D341Med (cell line): ENCODE measurements at places on chromosomes 5 and 9.

- no peak for DNase-seq
Observed at GRCh38 chr5:97606531-97606930, 423.5 kb upstream of the RIOK2 start.

GRCh38 chr9:136268318-136268717 lies 22.7 kb upstream of the QSOX2 start:
- DNase-seq = no peak

DNA sequence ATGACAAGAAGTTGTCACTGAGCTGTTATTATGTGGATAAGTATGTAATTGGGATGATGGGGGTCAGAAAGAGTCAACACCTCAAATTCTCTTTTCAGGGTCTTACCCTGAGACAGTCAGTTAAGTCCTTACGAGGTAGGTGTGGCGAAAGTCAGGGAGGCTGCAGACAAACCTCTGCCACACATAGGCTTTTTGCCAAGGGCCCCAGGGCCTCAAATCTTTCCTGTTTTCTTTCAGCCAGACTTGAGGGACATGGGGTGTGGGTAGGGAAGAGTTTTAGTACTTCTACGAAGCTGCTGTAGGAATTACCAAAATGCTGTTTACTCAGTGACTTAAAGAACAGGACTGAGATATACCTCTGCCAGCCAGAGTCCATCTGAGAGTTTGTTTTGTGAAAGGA lies 13.8 kb downstream of the OR2S2 start:
- DNase-seq = no peak

- DNase-seq = no peak
Observed at GRCh38 chr5:422323-423232, 20.4 kb upstream of the EXOC3 start.

DNA sequence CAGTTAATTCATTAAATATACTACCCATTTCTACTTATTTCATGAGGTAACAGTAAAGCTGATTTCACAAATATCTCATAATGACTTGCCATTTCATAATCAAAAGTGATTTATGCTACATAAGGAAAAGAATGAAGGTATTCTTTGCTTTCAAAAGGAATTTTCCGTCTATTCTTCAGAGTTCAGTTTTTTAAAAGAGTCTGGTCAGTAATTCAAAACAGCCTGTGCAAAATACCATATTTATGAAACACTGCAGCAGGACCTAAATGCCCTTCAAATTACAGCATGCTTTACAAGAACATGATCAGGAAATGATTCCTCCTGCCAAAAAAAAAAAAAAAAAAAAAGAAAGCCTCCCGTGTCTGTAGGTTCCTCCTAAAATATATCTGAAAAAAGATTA lies 154.7 kb downstream of the KIAA0825 start:
- no peak for DNase-seq

GRCh38 chr5:176491101-176491502 lies 42.9 kb downstream of the FAF2 start:
- DNase-seq = no peak

- no peak for DNase-seq
Observed at GRCh38 chr5:17196697-17197096, 20.7 kb upstream of the BASP1 start.

- no peak for DNase-seq
Observed at GRCh38 chr9:121373011-121373729, 3.1 kb upstream of the STOM start.

DNA sequence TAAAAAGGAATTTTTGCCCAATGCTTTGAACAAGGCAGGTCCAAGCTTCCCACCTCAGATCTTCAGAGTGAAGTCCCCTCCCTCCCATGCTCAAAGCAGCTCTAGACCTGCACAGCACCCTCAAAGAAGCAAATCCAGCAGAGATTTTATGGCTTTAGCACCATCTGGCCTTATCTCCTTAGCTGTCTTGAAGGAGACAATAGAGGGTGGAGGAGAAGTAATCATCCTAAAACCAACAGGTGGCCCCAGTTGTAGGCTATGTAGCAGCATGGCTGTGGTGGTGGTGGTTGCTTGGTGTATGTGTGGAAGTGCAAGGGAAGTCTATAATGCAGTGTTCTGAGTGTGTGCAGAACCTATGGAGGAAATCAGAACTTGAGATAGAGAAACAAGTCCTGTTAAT lies 140.1 kb downstream of the GRIA1 start:
- DNase-seq = no peak

DNA sequence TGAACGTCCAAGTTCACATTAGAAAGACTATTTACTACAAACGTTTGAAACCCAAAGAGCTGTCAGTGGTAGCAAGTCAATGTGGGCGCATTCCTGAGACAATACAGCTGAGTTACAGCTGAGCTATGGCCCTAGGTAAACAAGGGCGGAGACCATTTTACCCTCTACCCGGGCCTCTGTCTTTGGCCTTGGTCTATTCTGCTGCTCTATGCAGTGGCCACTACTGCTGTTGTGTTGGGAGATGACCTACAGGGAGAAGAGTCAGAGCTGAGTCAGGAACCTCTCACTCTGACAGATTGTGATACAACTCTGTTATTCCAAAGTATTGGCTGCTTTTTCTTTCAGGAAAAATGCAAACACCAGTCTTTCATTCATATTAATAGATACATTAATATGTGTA lies 700.6 kb downstream of the SEMA5A start:
- DNase-seq = no peak

GRCh38 chr9:79308012-79308411 lies 263.8 kb upstream of the TLE4 start:
- no peak for DNase-seq

- DNase-seq = no peak
Observed at GRCh38 chr5:126014676-126015075, 408.5 kb upstream of the GRAMD2B start.

- no peak for DNase-seq
Observed at GRCh38 chr5:6734781-6735180, 21.5 kb downstream of the TENT4A start.

DNA sequence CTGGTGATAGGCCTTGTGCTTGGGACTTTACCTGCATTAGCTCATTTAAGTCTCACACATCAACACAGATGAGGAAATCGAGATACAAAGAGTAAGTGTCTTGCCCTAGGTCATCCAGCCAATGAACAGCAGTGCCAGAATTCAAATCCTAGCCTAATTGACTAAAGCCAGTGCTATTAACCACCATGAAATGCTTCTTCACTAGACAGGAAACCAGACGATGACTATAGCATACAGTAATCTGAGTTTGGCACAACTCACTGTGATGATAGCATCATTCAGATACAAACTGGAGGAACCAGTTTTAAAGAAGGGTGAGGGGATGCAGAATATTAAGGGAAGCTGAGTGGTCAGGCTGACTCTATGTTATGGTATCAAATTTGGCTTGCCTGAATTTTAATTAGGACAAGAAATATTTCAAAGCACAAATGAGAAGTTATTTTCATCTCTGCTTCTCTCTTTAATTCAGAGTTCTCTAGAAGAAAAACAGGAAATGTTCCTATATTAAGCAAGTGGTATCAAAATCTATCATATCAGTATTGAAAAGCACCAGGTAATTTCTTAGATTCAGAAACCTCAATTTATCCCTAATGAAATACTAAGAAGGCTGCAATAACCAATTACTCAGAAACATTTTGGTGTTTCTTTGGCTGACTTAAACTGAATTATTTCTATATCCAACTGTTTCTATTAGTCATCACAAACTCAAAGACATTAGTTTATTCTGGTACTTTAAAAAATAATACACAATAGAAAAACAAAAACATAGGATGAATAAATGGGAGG lies 147.0 kb upstream of the RASA1 start:
- DNase-seq = no peak

DNA sequence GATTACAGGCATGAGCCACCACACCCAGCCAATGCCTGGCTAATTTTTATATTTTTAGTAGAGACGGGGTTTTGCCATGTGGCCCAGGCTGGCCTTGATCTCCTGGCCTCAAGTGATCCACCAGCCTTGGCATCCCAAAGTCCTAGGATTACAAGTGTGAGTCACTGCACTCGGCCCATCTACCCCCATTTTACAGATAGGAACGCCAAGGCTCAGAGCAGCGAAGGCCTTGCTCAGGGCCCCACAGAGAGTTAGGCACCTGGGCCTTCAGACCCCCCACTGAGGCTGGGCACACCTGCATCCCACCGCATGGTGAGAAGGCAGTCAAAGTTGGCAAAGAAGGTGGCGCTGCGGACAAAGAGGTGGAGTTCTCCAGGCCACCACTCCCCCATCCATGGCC lies 143.1 kb downstream of the GAPVD1 start:
- DNase-seq = no peak

- DNase-seq = no peak
Observed at GRCh38 chr9:33637881-33638280, 113.8 kb downstream of the ANKRD18B start.

- DNase-seq = no peak
Observed at GRCh38 chr5:67272453-67273130, 76.0 kb upstream of the CD180 start.

GRCh38 chr5:9166202-9167112 lies 379.4 kb downstream of the SEMA5A start:
- DNase-seq = no peak

DNA sequence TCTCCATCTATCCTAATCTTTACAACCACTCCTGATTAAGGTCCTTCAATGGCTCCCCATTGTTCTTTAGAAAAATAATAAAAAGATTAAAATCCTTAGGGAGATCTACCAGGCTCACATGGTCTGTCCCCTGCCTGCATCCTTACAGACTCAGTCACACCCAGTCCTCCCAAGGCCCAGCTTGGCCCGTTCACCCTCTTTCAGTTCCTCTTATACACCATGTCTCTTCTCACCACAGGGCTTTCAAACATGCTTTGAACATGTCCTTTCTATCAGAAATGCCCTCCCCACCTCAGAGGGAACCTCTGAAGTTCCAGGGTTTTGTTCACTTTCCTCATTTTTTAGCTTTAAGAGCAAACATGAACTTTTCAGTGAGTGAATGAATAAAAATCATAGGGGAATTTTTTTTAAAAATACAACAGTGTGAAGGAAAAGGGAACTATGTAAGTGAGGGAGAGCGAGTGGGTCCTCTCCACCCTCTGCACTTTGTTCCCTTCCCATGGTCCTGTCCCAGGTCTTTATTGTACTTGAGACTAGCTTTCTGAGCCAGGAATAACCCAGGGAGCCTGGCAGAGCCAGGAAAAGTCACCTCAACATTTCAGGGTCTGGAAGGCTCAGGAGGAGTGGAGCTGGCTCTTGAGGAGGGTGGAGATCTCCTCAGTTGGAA lies 55.3 kb downstream of the TRPC7 start:
- no peak for DNase-seq

DNA sequence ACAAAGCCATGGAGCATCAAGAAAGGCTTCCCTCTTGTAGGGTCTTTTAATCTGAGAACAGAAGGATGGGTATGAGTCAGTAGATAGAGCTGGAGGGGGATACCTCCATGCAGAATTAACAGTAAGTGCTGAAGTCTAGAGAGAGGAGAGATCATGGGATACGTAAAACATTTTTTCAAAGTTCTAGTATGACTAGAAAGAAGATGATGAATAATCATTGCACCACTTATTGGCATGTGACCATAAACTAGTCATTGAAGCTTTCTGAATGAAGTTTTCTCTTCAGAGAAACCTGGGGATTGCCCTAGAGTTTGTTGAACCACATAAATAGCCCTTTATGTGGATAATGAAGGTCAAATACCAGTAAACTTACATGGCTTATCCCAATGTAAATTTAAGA lies 48.6 kb upstream of the PTPRD start:
- DNase-seq = no peak

GRCh38 chr5:138824516-138824915 lies 50.6 kb downstream of the LRRTM2 start:
- DNase-seq = no peak

- DNase-seq = no peak
Observed at GRCh38 chr5:176793736-176794135, 16.6 kb upstream of the UNC5A start.

DNA sequence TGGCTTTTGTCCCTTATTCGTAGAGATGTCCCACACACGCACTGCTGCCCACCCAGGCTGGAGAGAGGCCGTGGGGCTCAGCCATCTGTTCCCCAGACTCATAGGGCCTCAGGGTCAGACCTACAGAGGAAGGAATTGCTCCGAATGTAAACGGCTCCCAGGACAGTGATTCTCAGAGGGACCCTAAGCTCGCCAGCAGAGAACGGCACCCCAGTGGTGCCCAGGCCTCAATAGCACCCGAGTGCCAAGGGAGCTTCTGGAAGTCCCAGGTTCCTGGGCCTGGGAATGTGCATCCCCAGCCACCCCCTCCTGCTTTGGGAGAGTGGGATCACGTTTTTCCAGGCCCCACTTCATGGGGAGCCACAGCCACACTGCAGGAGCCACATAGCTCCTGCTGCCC lies 32.9 kb upstream of the CNOT6 start:
- DNase-seq = no peak
